ENCODE measurements at places on chromosomes 12 and 14. TPM values are rescaled to one million over a fixed set of nuclear protein-coding genes. Genes with fewer than 3 reads are reported as not detected.

Gene MAP1LC3B2
- 1.2 TPM for total RNA-seq

Gene TRIM9
- 0.50 TPM for total RNA-seq

Gene PPP2R3C
- total RNA-seq: 64.2 TPM

Gene SYT10
- total RNA-seq: not detected

Gene CDKN3
- 9.5 TPM for total RNA-seq

Gene LALBA
- total RNA-seq: not detected

Gene FLRT2
- 14.5 TPM for total RNA-seq

Gene C1S
- 1,549 TPM for total RNA-seq

Data from fibroblast of lung (primary cell).